ENCODE measurements at places on chromosomes 16 and 17.
A peak's percentile ranks its signal among the peaks of the same experiment; 100 is the strongest.

DNA sequence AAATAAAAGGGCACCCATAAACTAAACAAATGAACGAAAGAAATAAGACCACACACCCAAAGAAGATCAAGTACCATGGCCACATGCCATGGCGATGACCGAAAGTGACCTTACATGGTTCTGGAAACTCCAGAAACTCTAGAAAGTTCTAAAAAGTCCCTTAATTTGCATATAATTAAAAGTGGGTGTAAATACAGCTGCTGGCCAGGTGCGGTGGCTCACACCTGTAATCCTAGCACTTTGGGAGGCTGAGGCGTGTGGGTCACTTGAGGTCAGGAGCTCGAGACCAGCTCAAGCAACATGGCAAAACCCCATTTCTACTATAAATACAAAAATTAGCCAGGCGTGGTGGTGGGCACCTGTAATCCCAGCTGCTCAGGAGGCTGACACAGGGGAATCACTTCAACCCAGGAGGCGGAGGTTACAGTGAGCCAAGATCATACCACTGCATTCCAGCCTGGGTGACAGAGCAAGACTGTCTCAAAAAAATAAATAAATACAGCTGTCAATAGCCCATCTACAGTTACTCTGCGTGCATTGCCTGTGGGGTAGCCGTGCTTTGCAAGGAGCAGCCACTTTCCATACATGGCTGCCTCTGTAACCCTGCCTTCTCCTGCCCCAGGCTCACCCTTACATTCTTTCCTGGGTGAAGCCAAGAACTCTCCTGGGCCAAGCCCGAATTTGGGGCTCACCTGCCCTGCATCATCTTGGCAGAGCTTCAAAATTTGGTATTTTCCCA, 7.2 kb upstream of the ZNF778 start:
- no peak for DNase-seq

DNA sequence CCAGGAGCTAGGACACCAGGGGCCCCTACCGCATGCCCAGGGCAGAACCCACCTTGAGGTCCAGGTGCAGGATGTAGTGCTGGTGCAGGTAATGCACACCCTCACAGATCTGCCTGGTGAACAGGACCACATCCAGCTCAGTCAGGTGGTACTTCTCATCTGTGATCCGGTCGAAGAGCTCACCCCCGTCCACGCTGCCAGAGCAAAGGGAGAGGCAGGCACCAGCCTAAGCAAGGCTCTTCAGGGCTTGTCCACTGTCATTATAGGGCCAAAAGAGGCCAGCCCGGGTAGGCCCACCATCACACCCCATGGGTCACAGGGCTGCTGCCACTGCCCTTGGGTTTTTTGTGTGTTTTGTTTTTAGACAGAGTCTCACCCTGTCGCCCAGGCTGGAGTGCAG, 21.0 kb downstream of the MYLK3 start:
- DNase-seq: no peak

GRCh38 chr16:86089334-86089900, 190.5 kb downstream of the IRF8 start:
- no peak for DNase-seq

- DNase-seq: no peak
These were observed 5.4 kb upstream of the NHERF1 start for GRCh38 chr17:74742978-74743545.

GRCh38 chr17:38464723-38465390, 36.6 kb downstream of the ARHGAP23 start:
- DNase-seq: peak; percentile 78

- DNase-seq: no peak
These were observed 31.9 kb upstream of the HOXB13 start for GRCh38 chr17:48760411-48760810.

DNA sequence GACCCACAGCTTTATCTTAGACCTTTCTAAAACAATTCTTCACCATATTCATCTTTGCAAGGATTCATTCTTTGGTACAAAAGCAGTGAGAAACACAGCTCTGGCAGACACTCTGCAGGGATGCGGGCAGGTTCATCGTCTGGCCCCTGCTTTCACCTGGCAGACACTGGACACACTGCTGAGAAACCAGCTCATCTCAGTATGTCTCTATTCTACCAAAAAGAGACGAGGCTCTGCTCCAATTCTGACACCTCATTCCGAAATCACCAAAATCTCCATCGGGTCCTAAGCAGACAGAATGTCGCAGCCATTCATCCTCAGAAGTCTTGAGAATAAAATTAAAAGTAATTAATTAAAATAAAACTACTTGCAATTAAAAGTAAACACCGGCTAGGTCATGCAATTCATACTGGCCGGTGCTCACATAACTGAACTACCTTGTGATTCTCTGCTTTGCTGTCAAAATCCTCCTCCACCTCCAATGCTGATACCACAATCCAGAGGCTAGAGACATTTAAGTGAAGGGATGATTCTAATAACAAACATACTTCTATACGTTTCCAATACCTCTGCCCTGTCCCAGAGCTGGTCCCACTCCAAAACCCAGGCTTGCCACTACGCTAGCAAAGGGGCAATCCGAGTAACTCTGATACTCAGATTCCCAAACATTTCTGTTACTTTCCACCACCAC, 1.3 kb downstream of the RNF157 start:
- no peak for DNase-seq

DNA sequence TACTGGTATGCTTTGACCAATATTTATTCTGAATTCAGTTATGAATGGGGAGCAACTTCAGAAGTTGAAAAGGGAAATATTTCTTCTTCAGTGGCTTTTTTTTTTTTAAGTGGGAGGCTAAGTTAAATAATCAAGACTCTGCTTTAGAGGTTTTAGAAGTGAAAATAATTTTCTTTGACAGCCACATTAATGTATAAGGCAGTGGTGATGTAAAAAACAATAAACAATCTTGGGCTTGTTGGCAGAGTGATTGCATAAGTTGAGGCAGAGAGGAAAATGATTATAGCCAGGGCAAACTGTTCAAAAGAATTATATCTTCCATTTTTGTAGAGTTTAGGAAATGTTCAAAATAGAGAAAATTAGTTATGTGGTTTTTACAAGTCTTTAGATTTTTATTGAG, 5.4 kb upstream of the KRT12 start:
- DNase-seq: no peak

DNA sequence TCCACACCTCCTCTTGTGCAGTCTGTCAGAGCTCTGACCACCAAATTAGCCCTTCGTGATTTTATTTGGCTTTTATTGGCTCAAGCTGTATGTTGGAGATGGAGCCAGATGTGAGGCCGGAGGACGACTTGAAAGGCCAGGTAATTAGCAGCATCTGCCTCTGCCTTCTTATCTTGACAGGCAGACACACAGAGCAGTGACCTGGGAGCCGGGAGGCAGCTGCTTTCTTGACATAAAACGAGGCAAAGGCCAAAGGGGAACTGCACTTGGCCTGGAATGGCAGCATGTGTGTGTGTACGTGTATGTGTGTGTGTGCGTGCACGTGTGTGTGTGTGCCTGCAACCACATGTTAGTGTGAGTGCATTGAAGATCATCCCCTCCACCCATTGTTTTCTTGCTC, 56.9 kb upstream of the BRD7 start:
- no peak for DNase-seq

DNA sequence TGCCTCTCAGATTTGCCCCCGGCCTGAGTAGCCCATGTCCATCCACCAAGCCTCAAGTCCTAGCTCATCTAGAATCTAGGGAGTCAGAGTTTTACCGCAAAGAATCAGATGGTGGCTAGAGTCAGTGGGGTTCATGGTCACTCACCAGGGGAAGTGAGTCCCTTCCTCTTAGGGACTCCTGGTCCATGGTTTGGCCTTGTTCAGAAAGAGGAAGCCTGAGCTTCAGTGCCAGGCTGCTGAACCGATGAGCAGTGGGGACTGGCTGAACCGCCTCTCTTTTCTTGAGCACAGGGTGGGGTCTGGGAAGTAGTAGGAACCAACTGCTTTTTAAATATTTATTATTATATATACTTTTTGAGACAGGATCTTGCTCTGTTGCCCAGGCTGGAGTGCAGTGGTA, 160.3 kb downstream of the NTN1 start:
- DNase-seq: peak; percentile 19

DNA sequence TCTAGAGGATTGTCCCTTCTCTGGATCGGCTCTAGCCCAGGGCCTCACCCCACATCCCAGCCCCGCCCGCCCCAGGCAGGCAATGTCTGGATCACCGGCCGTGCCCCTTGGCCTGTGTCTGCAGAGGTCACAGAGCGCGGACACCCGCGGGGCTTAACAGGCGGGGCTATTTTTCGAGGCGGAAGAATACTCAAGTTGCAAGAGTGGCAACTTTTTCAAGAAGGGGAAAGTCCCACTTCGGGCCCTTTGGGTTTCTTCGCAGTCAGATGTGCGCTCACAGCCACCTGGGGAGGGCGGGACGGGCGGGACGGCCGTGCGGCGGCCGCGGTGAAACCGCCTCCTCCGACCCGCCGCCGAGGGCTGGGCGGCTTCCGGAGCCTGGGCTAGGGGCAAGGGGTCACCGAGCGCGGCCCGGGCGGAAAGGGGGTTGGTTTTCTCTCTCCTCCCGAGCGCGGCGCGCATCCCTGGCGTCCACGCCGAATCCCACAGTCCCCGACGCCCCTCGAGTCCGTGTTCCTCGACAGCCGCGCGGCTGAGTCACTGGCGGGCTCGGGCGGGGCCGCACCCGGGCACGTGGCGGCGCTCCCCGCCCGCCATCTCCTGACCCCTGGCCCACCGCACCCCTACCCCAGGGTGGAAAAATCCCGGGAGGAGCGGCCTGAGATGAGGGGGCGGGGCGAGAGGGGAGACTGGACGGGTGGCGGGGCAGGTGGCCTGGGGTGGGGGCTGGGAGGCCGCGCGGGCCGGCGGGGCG, 1.2 kb upstream of the PFN1 start:
- peak; percentile 81 for DNase-seq

DNA sequence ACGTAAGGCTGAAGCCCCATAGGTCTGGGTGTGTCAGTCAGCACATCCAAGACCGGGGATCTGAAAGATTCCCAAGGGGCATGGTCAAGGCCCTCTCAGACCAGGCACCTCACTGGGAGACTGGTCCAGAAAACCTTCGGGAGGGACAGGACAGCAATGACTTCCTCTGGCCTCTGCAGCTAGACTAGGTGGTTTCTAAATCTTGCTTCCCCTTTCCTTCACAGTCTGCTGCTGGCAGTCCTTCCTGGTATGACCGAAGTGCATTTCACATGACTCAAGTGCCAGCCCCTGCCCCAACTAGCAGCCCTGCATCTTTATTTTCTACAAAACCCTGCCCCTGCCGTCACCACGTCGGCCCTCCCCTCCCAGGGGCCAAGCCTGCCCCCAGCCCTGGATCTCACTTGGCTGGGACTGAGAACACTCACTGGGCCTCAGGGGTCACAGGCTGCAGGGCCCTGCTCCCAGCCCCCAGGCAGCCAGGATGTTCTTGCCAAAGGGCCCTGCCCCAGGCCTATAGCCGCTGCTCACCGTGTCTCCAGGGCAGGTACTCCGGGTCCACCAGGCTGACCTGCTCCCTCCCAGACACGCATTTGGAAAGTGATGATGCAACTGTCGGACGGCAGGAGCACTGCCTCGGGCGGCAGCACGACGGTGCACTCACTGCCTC, 18.3 kb downstream of the POLR3K start:
- peak; percentile 60 for DNase-seq

DNA sequence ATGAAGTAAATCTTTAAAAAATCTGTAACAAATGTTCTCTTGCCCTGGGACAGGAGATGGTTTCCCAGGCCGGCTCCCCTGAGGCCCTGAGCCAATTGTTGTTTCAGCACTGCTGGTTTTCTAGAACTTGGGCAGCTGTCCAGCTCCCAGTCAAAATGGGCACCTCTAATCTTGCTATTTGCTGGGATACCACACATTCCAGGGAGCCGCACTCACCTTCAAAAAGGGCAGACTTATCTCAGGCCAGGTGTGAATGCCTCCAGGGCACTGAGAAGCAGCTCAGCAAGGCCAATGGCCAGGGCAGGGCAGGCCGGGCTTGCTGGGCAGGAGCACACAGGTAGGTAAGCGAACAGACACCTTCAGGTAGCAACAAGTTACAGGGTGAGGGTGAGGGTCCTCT, 24.4 kb downstream of the TRIM16 start:
- no peak for DNase-seq

DNA sequence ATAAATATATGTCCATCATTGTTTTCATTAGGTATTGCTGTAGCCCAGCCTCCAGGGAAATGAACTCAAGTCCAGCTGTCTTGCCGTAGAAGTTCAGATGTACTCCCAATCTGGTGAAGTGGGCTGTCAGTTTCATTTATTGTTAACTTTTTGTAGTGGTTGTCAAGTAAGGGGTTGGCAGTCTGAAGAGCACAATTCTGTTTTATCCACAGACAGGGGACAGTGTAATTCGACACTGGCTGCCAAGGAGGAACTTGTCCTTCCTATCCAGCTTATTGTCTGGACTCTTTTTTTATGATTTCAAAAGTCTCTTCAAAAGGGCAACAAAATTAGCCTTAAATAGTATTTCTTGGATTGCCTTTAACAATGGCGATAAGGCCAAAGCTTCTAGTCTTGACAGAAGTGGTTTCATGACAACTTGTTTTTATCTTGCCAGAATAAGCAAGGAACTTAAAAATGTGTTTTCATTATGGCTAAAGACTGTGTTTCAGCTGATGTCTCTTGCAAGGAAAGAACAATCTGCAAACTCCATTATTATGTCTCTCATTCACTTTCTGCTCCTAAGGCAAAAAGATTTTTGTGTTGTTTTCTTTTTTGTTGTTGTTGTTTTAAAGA, 73.9 kb upstream of the TANC2 start:
- no peak for DNase-seq

GRCh38 chr16:84054916-84055315, 12.3 kb upstream of the SLC38A8 start:
- DNase-seq: peak; percentile 5

GRCh38 chr16:66223176-66223780, 143.2 kb upstream of the CDH5 start:
- DNase-seq: no peak

- DNase-seq: no peak
These were observed 3.6 kb upstream of the TUBG2 start for GRCh38 chr17:42655528-42655927.

DNA sequence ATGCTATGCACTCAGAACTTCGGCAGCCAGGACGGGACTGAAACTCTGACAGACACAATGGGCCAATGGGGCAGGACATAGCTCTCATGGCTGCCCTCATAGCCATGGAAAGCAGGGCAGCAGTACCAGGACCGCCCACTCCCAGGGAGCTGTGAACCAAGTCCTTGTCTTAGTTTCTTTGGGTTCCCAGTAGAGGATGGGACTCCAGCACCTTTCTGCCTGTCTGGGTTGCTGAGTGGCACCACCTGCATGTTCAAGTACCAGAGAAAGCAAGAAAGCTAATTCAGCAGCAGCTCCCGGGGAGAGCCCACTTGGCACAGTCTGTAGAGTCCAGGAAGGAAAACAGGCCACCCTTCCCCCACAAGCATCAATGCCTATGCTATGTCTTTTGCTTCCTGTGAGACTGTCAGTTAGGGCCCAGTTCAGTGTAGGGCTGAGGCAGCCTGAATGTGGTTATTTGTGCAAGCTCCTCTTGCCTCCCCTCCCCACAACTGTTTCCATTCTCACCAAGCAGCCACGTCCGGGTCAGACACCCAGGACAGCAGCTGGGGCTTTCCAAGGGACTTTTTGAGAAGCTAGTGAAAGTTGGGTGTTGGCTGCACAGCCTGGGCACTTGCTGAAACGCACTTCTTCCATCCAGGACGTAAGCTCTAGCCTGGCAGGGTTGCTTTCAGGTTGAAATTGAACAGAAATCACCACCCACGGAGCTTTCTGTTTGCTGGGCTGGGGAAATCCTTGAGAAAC, 7.8 kb downstream of the SUPT4H1 start:
- peak; percentile 75 for DNase-seq
